Myocyte (in vitro differentiated cells): ENCODE measurements at places on chromosomes 6 and 20.
A peak's percentile ranks its signal among the peaks of the same experiment; 100 is the strongest.

- no peak for DNase-seq
These were observed 143.1 kb upstream of the ARID1B start for GRCh38 chr6:156634048-156634447.

- no peak for DNase-seq
These were observed 50.8 kb upstream of the BACH2 start for GRCh38 chr6:90347411-90347851.

GRCh38 chr20:62421716-62421990 is 5.7 kb downstream of the RBBP8NL start:
- no peak for DNase-seq

GRCh38 chr6:134954272-134955000 is 4.5 kb upstream of the ALDH8A1 start:
- peak; percentile 33 for DNase-seq

DNA sequence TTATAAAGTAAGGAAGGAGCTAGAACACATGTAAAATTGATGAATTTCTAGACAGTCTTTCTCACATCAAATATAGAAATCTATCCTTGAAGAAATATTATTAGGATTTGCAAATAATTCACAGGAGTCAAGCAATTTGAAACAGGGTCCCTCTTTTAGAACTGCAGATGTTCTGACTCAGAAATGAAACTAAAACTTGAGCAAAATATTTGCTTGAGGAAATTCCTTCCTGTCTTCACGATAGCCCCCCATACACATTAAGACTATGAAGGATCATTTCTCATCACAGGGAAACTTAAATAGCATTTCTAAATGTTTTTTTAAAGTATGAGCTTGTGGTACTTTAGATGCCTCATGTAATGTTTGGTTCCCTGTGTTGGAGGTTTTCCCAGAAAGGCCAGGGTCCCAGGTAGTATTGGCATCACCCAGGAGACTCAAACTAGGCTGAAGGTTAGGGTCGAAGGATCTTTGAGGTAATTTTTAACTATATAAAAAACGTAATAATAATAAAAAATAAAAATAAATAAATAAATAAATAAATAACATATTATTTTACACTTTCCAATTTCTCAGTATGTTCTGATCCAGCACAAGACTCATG is 144.0 kb upstream of the TBX18 start:
- no peak for DNase-seq

- DNase-seq = no peak
These were observed 12.6 kb downstream of the HCK start for GRCh38 chr20:32064667-32065066.
